ENCODE measurements at places on chromosomes 16 and 17.
A peak's percentile ranks its signal among the peaks of the same experiment; 100 is the strongest.

DNA sequence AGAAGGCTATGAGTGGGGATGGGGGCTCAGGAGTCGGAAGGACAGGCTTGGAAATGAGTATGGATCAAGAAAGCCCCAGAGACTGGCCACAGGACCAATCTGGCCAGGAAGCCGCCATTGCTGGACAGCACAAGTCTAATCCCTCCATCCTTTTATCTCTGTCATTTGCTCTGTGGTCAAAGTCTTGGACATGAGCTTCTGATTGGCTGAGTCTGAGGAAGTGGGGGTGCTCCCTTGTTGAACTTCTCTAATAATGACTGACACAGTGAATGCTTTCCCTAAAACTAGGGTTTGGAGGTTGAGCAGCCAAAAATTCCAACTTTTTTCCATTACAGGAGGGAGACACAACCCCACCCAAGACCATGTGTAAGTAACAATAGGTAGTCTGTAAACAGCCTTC, 97.4 kb downstream of the MARF1 start:
- no peak for DNase-seq

DNA sequence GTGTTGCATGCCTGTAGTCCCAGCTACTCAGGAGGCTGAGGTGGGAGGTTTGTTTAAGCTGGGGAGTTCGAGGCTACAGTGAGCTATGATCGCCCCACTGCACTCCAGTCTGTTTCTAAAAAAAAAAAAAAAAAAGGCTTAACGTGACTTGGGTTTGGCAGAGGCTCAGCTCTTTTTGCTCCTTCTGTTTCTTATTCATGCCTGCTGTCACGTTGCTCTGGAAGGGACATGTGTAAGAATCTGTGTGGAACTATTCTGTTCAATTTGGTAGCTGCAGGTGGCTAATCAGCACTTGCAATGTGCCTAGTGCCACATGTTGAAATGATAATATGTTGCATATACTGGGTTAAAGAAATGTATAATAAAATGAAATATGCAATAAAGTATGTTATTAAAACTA, 20.9 kb upstream of the SYT17 start:
- no peak for DNase-seq

- no peak for DNase-seq
Measured at GRCh38 chr17:28875848-28876550, 21.2 kb downstream of the ERAL1 start.

DNA sequence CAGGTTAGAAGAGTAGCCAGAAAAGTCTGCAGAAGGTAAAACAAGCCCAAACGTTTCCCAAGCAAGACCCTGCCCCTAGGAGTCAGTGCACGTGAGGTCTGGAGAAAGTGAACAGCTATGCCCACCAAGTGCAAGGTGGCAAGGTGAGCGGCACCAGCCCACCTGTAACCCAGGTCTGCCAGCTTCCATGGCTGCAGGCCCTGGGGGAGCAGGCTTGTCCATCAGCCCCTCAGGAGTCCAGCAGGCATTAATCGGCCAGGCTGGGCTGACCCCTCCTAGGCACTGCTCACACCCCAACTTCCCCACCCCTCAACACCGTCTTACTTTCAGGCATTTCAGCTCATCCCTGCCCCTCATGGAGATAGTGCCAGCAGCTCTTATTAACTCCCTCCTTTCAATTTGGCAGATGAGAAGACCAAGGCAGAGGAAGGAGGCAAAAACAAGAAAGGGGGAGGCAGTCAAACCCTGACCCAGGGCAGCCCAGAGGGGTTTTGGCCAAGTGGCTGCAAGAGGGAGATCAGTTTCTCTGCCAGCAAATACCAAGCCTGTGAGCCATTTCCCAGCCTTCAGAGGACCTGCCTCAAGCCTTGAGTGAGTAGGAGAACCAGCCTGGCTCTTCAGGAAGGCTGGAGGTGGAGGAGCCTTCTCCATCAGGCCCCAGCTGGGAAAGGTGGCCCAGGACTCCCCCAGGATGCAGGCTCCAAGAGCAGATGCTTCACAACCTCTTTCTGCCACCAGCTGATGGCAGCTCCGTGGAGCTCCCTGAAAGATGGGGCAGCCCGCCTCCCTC, 14.7 kb downstream of the BEAN1 start:
- DNase-seq: no peak

GRCh38 chr17:54536306-54536705, 364.3 kb upstream of the TOM1L1 start:
- DNase-seq: no peak

GRCh38 chr17:19448341-19449268, 37.6 kb downstream of the RNF112 start:
- peak; percentile 80 for DNase-seq
